Progenitor cell of endocrine pancreas (in vitro differentiated cells): ENCODE measurements at places on chromosomes 4 and X. TPM values are rescaled to one million over a fixed set of nuclear protein-coding genes. Genes with fewer than 3 reads are reported as not detected.

DNA sequence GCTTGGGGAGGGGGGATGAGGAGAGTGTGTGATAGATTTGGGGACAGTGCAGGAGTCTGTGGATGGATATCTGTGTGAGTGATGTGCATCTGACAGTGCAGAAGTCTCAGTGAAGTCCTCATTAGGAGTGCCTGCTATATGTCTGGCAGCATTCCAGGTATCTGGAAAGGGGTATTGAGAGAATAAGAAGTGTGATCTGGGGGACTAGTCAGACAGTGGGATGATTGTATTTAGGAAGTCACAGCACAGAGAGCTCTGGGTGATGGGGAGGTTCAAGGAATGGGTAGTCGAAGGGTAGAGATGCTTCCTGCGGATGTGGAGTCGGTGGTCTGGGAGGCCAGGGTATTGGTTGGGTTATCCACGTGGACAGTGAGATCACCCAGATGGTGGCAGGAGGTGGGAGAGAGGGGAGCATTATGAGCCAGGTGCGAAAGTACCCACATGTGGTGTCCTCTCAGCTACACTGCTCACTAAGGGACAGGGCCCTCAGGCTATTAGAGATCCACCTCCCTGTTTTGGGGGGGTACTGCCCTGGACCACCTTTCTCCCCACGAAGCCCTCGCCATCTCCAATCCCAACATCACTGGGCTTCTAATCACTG is 9.8 kb downstream of the MAGED2 start:
- DNase-seq, result no peak

DNA sequence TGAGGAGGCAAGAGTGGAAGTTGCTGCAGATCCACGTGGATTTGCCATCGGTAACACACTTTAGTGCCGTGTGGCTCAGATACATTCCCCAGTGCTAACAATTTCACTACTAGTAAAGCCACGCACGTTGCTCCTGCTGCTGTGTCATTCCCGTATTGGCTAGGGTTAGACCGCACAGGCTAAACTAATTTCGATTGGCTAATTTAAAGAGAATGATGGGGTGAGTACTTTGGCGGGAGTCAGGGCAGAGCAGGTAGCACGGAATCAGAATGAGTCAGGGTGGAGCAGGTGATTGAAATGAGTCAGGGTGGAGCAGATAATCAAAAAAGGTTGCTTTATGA is 1337.5 kb downstream of the FSTL5 start:
- no peak for DNase-seq

DNA sequence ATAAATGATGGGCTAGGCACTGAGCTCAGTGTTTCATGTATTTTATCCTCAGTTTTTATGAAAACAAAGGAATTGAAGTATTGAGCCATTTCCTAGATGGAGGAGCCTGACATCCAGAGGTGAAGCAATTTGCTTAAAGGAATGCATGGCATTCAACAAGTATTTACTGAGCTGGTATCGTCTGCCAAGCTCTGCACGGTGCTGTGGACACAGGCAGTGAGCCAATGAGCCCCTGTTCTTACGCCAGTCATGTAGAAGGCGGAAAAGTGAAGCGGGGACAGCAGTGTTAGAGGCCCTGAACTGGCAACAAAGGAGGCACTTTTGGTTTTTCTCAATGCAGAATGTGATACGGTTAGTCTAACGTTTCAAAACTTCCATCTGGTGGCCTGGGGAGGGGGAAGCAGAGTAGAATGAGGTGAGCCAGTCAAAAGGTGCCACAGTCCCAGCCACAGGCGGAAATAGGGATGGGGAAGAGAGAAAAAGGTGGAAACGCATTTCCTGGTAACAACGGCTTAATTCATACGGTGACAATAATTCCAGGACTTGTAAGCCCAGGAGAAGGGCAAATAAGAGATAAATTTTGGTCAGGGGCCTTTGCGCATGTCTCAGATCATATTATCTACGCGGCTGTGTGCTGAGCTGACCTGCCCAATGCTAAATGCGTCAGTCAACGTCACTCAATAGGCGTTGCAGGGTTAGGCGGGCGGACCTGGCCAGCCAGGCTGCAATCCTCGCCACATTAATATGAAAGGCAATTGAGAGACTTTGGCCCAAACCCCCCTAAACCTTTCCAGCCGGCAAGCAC is 133.9 kb downstream of the AFAP1 start:
- DNase-seq, result no peak

The RS1 gene
- total RNA-seq, result not detected in 2 replicates
